ENCODE measurements at places on chromosomes 5 and 9.

DNA sequence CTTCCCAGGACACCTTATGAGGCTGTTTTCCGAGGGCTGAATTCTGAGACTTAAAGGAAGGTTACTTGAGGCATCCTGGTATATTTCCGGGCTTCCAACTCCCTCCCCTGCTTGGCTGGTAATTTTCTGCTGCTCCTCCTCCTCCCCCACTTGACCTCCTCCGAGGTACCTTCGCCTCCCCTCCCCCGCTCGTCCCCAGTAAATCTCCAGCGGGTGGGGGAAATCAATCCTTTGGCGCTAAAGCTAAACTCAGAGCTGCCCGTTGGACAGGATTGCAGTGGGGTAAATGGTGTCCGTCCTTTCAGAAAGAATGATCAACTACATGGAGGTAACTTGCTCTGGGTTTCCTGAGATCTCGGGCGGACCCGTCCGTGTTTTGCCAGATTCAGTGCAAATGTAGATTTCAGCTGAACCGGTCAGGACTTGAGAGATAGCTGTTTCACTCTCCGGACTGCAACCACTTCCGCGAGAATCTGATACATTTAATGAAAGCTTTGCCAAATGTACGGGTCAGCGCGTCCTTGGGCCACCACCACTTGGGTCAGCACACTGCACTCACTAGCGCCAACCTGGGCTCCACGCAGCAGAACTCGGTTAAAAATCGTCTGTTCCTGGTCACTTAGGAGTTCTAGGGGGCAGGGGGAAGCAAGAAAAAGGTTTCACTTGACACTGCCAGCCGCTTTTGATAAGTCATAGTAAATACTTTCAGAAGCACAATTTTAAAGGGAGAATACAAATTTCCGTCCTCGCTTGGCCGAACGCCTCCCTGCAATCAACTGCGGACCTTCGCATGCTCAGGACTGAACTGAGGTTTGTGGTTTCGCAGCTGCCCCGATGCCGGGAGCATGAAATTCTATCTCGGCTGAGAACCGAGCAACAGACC, 4.6 kb upstream of the ISL1 start:
- DNase-seq: no peak

GRCh38 chr9:38622288-38622674, 1.9 kb upstream of the ANKRD18A start:
- peak; percentile 6 for DNase-seq

- peak; percentile 1 for DNase-seq
These were observed 1173.4 kb upstream of the ACO1 start for GRCh38 chr9:31210978-31211570.

- no peak for DNase-seq
These were observed 52.9 kb downstream of the C9orf50 start for GRCh38 chr9:129567842-129568559.

DNA sequence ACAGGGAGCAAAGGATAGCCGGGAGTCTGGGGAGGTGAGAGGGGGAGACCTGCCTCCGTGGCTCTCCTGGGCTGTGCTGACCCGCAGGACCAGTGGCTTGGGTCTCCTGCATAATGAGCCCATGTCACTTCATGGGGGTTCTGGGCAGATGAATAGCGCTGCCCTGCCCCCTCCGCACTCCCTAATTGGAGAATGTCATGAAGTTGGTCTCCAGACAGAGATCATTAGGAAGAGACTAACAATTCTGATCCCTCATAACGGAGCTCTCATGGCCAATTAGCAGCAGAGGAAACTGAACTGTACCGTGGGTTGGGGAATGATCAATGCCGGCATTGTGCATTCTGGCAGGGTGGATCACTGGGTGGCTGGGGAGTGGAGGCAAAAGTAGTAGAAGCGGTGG, 186.1 kb downstream of the FSTL4 start:
- DNase-seq: no peak

- no peak for DNase-seq
These were observed 845.2 kb upstream of the CDH10 start for GRCh38 chr5:25489834-25490538.

DNA sequence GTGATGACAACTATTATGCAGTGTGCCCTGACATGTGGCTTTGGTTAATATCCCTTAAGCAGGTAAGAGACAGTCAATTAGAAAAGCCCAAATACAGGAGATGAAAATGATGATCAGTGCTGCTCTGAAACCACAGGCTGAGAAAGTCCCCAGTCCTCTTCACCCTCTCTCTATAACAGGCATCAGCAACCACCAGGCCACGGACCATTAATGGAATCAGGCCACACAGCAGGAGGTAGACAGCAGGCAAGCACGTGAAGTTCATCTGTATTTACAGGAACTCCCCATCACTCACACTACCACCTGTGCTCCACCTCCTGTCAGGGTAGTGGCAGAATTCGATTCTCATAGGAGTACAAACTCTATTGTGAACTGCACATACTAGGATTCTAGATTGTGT, 591.6 kb upstream of the CYLC2 start:
- no peak for DNase-seq

GRCh38 chr5:127003798-127004495, 26.4 kb downstream of the MARCHF3 start:
- DNase-seq: no peak

- no peak for DNase-seq
These were observed 74.2 kb upstream of the TUSC1 start for GRCh38 chr9:25752398-25752797.

DNA sequence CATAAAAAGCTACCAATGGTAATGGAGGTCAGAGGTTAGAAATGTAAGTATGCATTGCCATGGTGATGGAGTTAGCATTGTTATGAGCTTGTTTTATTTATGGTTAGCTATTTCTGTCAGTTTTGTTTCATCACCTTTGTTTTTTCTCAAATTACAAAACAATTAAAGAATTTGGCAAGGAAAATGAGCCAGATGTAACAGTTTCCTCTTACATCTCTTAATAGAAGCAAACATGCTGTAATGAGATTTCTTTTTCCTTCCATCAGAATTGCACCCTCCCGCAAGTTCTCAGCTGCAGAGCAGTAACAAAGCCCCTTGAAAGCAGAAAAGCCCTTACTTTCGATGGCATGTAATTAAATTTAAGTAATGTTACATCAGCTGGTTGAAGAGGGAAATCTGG, 233.0 kb downstream of the SGCD start:
- no peak for DNase-seq

DNA sequence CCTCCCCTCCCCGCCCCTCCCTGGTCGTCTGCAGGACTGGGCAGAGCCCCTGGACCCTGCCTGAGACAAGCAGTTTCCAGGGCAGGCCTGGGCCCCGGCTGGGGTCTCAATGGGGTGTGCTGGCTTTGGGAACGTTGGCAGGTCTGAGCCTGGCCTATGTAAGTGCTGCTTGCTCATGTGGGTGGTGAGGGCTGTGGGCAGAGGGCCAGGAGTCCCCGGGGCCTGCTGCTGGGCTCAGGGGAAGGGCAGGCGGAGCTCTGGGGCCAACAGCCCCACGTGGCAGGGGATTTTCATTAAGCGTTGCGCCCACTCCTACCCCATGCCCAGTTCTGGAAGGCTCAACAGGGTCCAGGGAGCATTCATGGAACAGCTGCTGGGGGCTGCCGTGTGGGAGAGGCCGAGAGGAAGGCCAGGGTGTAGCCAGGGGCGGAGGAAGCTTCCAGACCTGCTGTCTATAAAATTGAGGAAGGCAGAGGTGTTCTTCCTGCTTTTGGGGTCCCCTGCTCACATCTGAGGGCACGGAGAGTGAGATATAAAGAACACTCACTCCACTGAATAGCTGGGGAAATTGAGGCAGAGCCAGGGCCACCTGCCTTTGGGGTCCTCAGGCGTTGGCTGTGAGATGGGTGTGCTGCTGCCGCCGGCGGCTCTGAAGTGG, 32.5 kb downstream of the RXRA start:
- DNase-seq: no peak

GRCh38 chr9:316382-316965, 101.8 kb downstream of the DOCK8 start:
- no peak for DNase-seq

GRCh38 chr9:15180124-15180523, 126.9 kb downstream of the TTC39B start:
- no peak for DNase-seq

DNA sequence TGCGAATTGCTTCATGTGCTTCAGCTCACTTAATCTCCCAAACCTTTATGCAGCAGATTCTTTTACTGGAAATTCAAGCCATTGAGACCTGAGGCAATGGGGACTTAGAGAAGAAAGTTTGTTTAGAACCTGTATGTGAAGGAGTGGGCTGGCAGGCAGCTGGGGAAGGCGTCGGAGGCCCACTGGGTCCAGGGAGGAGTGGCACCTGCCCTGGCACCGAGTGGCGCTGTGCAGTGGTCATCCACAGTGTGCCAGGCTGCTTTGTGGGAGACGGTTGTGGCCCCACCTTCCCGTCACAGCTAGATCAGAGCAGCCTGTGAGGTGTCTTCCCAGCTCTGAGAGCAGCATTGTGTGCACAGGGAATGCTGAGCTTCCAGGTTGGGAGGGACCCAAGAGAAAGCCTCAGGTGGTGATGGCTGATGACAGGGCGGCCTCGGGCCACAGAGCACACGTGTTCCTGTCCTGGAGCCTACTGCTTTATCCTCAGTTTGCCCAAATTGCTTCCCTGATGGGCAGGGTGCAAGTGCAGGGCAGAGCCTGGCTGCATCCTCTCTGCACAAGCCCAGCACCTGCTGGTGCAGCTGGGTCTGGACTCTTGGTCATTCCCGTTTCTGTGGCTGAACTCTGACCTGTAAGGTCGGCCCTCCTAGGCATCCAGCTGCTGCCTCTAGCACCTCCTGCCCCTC, 175.2 kb downstream of the CACNA1B start:
- no peak for DNase-seq

GRCh38 chr9:91958174-91958573, 8.1 kb upstream of the ROR2 start:
- DNase-seq: no peak

DNA sequence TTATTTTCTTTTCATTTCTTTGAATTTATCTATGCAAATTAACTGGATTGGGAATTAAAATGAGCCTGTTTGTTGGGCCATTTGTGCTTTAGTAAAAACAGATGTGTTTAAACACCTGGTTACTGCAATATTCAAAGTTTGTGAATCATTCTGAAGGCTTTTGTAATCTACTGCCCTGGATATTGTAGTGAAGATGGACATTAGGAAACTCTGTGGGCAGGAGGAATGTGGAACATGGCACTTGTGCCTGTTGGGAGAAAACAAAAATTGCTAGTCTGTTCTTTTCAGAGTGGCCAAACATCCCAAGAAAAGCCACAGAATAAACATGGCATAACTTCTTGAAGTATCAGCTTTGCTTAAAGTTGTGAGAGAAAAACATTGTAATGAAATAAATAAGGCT, 40.8 kb downstream of the CHSY3 start:
- DNase-seq: no peak

- no peak for DNase-seq
These were observed 5.9 kb downstream of the GFI1B start for GRCh38 chr9:132984202-132985070.

DNA sequence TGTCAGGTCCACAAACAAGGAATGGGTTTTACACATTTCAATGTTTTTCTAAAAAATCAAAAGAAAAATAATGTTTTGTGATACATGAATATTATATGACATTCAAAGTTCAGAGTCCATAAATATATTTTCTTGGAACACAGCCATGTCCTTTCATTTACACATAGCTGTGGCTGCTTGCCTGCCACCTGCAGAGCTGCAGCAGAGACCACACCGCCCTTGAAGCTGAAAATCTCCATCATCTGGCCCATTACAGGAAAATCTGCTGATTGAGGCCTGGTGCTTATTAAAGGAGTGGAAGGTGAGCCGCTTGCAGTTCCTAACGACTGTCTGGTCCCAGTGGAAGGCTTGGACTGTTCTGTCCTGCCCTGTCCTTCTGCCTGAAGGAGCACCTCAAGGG, 232.6 kb upstream of the ADAMTS16 start:
- no peak for DNase-seq

DNA sequence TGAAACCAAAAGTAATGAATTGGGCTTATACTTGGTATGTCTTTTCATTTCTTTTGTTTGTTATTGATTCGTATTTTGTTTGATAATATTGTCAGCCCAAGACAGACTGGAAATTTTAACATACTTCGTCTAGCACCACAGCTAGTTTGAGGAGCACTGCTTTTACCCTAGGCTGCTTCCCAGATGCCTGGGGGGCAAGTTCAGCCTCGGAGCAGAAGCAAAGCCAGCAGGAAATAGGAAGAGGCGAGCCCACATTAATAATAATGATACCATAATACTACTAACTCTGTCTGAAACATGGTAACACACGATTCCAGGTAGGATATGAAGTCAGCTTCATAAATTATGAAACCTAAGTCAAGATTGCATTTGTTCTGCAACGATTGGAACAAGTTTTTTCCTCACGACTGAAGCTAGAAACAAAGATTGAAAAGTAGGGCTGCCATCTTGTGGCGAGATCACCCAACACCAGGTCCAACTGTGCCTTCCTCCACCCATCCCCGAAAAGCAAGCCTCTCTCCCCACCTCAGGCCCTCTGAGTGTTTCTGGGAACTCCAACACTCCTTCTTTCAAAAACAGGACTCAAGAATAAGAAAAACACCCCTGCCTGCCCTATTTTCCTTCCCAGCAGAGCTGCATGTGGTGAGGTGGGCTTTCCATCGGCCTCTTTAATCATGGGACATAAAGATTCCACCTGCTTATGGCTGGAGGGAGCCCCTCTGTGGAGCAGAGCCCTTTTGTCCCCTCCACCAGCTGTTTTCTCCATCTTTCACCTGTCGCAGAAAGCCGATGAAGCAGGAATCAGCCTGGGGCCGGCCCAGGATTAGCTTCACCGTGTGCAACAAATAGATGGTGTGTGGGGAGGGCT, 236.4 kb downstream of the CAAP1 start:
- no peak for DNase-seq

DNA sequence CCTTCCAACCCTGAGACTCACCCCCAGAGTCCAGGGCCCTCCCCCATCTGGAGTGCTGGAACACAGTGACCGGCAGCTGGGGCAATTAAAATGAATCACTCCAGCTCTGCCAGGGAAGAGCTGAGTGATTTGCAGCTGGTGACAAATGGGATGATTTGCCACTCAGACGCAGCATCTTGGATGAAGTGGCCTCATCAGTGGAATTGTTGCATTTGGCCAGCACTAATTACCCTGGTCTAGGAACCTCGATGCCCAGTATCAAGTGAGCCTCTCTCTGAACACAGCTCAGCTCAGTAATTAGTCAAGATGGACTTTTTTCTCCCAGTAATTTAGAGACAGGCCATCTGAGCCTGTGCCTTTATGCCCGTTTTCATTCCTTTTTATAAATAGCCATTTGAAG, 259.5 kb downstream of the GRIA1 start:
- no peak for DNase-seq

DNA sequence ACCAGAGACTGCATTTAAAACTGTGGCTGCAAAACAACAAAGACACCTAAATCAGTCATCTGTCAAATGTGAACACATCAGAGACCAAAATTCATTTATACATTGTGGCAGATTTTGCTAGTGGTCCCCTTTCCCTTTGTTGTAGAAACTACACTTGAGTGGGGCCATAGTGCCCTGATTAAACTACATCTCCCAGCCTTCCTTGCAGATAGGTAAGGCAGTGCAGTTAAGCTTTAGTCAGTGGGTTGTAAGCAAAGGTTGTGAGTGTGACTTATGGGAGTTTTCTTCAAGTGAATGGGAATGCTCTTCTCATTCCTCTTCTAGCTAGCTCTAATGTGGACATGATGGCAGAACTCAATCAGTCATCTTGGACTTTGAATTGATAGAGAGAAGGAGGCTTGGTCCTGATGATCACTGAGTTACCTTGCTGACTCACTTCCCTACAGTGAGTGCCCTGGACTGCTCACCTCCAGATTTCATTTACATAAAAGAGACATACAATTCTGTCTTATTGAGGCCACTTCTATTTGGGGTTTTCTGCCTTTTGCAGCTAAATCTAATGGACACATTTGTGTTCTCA, 35.2 kb upstream of the SPARC start:
- no peak for DNase-seq

Data from CD4-positive, alpha-beta T cell treated with Interleukin-1 beta for 1 hour (primary cell).